ENCODE measurements at places on chromosomes 5 and 9.

DNA sequence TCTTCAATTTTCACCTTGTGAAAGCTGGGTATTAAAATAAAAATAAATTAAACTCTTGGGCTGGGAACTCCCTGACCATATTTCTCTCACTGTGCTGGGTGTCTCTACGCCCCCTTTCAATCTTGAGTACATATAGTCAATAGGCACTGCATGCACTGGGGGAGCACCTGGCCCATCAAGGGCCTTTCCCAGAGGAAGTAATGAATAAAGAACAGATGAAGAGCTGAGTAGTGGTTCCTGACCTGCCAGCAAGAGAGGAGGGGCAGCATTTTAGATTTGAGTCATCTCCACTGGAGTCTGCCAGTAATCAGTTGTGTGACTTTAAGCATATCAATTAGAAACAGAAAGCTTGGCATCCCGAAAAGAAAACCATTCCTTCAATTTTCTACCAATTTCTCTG lies 6.2 kb downstream of the MAPKAP1 start:
- DNase-seq = peak; percentile 33

GRCh38 chr9:81058782-81059181 lies 630.6 kb downstream of the TLE1 start:
- DNase-seq = no peak

GRCh38 chr5:159456261-159456660 lies 126.0 kb upstream of the IL12B start:
- DNase-seq = no peak

DNA sequence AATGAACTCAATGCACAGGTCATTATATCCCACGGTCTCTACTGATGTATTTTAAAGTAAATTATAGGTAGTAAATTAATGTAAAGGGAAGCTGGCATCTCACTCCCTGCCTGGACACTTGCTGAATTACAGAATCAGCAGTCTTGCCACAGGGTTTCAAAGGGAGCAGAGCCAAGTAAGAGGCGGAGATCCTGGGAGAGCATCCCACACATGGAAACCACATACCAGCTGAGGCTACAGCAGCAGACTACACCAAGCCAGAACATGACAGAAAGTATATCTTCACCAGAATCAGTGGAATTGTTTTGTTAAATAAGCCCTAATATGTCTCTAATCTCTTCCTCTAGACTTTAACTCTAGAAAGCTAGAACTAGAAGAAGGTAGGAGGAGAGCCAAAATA lies 1689.2 kb upstream of the WWC1 start:
- no peak for DNase-seq

DNA sequence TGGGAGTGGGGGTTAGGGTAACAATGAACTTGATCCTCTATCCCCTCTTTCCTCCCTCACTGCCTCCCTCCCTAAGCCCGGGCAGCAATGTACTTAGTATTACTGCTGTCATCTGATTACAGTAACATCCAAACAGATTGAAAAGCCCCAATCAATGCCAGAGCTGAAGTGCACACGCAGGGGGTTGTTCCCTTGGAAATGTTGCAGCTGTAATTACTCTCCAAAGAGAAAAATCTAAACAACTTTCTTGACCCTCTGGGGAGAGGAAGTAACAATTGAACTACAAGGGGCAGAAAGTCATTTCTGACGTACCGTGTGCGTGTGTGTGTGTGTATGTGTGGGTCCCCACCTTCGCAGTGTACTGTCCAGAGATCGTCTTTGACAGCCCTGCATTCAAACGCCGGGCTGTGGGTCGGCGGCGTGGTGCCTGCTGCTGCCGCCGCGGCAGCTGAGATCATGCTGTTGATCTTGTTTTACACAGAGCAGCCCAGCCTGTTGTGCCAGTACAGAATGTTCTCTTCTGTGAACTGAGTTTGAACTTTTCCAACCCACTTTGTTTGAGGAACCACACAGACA lies 66.0 kb upstream of the KLF9 start:
- peak; percentile 38 for DNase-seq

DNA sequence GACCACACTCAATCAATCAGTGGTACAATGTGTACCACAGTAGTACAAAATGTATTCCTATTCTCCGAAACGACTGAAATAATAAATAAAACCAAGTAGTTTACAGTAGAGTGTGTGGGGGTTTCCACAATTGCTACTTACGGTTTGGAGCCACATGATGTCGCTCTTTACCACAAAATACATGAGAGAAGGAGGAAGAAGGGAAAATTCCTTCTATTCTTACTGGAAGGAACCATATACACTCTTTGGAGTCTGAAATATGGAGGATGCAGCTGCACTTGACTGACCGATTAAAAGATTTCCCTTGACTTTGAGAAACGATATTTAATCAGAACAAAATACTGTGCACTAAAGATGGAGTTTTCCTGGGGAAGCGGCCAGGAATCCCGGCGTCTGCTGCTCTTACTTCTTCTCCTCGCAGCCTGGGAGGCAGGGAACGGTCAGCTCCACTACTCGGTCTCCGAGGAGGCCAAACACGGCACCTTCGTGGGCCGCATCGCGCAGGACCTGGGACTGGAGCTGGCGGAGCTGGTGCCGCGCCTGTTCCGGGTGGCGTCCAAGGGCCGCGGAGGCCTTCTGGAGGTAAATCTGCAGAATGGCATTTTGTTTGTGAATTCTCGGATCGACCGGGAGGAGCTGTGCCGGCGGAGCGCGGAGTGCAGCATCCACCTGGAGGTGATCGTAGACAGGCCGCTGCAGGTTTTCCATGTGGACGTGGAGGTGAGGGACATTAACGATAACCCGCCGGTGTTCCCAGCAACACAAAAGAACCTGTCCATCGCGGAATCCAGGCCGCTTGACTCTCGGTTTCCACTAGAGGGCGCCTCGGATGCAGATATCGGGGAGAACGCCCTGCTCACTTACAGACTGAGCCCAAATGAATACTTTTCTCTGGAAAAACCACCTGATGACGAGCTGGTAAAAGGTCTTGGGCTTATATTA lies at the start of gene PCDHA4:
Gene PCDHA4, plus strand, starts transcription at position 235 of the 942 bp plus-strand sequence.
- DNase-seq = no peak

- DNase-seq = no peak
These were observed 59.1 kb downstream of the JMY start for GRCh38 chr5:79295029-79295428.

DNA sequence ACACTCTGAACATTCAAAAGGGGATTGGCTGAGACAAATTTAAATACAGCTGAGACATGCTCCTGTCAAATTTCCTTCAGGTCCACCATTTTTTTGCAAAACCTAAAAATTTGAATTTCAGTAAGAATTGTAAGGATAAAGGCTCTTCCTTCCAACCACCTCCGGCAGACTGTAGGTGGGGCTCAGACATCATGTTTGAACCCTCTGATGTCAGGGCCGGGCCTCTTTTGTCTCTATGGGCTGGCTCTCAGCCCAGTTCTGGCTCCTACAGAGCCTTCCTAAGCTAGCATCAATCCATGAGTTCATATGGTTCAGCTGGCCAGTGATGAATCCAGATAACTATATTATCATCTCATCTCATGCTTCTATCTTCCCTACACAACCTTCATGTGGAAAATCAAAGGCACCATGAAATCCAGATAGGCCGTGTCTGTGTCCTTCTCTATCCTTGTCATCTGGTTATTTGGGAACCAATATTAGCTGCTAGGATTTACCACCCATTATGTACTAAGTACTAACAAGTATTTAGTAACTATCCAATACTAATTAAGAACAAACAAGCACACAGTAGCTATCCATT lies 44.2 kb downstream of the NIPSNAP3B start:
- DNase-seq = peak; percentile 54

DNA sequence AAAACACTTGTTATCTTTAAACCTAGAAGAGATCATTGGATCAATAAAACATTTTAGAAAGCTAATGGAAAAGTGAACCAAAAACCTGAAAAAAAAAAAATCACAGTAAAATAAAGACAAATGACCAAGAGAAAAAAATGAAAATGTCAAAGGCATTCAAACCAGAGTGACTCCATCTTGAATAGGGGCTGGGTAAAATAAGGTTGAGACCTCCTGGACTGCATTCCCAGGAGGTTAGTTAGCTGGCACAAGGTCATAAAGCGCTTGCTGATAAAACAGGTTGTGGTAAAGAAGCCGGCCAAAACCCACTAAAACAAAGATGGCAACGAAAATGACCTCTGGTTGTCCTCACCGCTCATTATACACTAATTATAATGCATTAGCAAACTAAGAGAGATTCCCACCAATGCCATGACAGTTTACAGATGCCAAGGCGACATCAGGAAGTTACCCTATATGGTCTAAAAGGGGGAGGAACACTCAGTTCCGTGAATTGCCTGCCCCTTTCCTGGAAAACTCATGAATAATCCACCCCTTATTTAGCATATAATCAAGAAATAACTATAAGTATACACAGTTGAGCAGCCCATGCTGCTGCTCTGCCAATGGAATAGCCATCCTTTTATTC lies 116.7 kb upstream of the NEK6 start:
- no peak for DNase-seq

- no peak for DNase-seq
These were observed 109.5 kb downstream of the PALM2AKAP2 start for GRCh38 chr9:109889456-109889855.

DNA sequence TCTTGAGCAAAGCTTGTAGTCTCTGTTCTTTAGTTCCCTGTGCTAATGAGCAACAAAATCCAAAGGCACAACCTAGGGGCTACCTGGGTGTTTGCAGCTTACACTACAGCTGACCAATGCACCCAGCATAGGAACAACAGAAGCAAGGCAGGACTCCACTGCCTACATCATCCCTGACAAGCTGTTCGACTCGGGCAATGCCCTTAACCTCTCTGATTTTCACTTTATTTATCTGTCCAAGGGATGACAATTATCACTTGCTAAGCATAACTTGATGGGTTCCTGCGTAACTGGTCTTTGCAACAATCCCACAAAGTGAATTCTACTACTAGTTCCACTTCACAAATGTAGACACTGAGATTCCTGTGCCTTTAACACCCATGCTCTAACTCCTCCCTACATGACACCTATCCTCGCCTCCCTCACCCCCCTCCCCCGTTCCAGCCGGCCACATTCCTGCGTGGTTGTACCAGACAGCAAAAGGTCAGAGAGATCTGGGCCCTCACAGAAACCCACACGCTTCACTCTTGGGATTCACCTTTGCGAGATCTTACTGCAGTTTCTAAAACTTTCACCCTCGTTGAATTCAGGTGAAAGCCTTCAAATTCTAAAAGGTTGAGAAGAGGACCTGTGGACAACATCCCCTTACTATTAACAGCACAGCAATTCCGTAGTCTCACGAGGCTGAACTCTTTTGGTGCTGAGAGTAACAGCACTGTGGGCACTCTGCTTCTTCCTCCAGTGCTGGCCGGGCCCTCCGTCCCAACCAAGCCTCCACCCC lies 995 bp downstream of the IPPK start:
- peak; percentile 88 for DNase-seq

DNA sequence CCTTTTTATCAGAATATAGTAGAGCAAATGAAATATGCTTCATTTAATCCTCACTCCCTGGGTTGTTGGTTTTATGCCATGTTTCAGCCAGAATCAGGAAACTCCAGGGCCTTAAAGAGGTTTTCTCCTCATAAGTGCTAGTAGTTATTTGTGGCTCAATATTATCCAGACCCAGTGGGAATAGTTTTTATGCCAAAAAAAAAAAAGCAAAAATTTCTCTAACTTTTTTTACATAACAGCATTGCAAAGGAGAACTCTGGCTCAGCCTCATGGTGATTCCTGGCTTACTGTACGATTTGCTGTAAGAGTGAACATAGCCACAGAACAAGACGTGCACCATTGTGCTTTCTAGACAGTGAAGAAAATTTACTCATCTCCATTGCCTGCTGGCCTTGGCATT lies 232.5 kb downstream of the PJA2 start:
- DNase-seq = no peak

DNA sequence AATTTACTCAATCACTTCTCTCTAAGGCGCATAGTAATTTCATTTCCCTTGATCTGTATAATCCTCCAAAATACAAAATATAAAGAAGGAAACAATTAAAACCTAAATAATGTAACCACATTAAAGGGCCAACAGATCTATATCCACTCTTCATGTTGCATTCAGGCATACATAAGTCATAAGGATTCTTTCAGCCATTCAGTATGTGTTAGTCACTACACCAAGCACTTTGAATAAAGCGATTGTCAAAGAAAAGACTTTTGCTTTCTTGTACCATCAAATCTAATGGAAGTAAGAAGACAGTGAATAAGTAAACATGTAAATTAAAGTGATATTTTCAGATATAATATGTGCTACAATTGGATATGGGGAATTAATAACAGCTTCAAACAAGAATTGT lies 569.2 kb upstream of the PTPRD start:
- no peak for DNase-seq

- no peak for DNase-seq
These were observed 5.6 kb downstream of the WNK2 start for GRCh38 chr9:93189369-93190132.

- DNase-seq = no peak
These were observed 407.2 kb upstream of the CLINT1 start for GRCh38 chr5:158265931-158266700.
